ENCODE measurements at places on chromosomes 4 and X. TPM values are rescaled to one million over a fixed set of nuclear protein-coding genes. Genes with fewer than 3 reads are reported as not detected.

The LONRF3 gene
- total RNA-seq = not detected

The LINC00632 gene
- total RNA-seq = 6.4 TPM

DNA sequence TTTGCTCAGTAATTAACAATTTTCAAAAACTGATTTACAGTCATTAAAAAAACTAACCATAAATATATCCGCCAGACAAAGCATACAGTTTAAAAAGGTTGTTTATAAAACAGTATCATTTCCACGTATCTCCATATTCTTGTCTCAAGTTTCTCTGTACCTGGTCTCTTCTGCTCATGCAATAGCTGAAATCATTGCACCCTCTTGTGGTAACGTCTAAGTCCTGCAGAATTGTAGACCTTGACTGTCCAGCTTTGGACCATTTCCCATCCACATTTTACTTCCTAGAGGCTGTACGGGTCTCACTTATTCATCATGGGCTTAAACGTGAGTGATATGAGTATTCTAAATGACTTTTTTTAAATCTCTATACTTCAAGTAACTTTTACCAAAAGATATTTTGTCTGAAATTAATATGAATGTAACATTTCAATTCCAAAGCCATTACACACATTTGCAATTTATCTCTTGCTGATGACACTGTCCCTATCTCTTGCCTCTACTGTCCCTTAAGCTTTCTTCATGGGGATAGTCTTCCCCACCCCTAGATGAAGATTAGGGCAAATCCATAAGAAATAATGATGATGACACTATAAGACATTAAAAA lies 118.5 kb downstream of the BTC start:
- peak; percentile 76 for DNase-seq

DNA sequence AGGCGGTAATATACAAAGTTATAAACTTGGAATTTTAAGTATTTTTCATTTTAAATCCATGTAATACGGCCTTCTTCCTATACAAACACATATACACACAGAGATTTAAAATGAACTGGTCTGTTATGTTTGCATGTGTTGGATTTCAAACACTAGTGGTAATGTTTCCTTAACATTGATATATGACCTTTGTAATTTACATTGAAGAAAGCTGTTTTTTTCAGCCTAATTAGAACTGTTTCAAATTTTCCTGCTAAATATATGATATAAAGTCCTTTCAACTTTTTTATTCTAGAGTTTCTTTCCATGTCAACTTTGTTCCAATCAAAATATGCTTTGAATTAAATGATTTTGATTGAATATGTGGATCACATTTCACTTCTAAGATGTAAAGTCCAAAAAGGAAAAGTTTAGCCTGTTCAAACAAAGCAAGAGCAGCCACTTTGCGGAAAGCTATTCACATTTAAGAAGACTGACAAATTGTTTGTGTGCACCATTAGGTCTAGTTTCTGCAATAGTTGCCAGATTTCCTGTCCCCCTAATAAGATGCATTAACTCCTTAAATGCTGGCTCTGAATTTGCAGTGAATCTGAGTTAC lies 226.0 kb upstream of the MAB21L2 start:
- no peak for DNase-seq

DNA sequence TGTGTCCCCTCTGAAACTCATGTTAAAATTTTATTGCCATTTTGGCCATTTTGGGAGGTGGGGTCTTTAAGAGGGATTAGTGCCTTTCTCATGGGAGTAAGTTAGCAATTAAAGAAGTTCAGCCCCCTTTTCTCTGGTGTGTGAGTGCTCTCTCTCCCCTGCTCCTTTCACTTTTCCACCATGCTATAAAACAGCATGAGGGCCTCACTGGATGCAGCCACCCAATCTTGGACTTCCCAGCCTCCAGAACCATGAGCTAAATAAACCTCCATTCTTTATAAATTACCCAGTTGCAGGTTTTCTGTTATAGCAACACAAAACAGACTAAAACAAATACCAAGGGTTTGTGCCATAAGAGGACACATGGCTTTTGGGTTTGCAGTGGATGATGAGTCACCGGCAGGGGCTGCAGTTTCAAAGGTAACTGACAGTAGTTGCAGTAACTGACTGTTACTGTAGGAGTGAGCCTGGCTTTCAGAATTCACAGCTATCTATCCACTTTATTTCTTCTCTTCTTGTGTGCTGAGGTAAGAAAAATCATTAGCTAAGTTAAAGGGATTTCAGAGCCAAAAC lies 121.5 kb downstream of the PPEF1 start:
- DNase-seq = no peak

DNA sequence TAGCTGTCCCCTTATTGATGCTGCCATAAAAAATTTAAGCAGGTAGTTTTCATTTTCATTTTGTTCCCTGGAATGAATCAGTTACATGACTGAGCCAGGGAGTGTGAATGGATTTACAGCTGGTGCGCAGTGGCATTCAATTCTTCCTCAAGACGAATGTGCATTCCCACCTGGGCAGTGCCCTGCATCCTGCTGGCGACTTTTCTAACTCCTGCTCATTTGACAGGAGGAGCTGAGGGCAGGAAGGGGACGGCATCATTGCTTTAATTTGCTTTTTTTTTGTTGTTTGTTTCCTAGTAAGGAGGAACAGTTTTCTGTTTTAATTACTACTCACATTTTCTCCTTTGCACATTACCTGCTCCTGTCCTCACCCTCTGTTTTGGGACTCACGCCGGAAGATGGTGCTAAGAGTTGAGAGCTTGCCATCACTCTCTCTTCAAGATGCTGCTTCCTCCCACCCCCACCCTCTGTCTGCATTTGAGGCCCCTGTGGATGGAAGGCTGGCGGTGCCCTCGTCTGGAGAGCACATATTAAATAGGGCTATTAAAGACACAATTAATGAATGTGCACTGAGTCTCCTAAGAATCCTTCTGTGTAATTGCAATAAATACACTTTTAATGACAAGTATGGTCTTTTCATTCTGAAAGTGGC lies 35.8 kb downstream of the PSAPL1 start:
- no peak for DNase-seq

All from IMR-90 (cell line).